ENCODE measurements at places on chromosomes 3 and 15. TPM values are rescaled to one million over a fixed set of nuclear protein-coding genes. Genes with fewer than 3 reads are reported as not detected.

GRCh38 chr3:166554023-166554422, 716.8 kb upstream of the BCHE start:
- no peak for DNase-seq

GRCh38 chr3:66931291-66931690, 66.8 kb upstream of the KBTBD8 start:
- DNase-seq, result no peak

DNA sequence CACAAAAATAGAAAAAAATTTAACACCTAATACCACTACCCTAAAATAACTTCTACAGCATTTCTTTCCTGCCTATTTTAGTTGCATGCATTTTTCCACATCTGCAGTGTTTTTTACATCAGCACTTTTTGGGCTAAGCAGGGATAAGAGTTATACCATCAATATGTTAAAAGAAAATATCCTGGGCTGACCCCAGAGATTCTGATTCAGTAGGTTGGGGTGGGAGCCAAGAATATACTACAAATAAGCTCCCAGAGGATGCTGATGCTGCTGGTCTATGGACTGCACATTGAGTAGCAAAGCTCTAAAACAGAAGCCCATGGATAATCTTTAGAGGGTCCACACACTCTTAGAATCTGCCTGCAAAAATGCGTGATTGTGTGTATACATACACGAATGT, 14.8 kb downstream of the FYCO1 start:
- DNase-seq, result no peak

GRCh38 chr3:127226946-127227842, 34.3 kb downstream of the PRR23E start:
- peak; percentile 25 for DNase-seq

DNA sequence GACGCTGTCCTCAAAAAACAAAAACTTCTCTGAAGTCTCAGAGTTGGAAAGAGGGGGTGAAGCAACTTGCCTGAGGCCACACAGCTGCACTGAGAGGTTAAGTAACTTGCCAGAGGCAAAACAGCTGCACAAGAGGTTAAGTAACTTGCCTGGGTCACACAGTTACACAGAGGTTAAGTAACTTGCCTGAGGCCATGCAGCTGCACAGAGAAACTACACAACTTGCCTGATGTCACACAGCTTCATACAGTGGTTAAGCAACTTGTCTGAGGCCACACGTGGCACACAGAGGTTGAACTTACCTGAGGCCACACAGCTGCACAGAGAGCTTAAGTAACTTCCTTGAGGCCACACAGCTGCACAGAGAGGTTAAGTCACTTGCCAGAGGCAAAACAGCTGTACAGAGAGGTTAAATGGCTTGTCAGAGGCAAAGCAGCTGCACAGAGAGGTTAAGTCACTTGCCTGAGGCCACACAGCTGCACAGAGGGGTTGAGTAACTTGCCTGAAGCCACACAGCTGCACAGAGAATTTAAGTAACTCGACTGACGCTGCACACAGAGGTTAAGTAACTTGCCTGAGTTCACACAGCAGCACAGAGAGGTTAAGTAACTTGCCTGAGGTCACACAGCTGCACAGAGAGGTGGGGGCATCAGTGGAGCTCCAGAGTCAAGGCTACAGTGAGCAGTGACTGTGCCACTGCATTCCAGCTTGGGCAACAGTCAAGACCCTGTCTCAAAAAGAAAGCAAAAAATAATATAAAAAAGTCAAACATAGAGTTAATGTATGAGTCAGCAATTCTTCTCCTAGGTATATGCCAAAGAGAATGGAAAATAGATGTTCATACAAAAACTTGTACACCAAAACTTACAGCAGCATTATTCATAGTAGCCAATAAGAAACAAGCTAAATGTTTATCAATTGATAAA, 12.0 kb upstream of the ACAD9 start:
- DNase-seq, result no peak

- no peak for DNase-seq
These were observed 112.7 kb downstream of the TNIK start for GRCh38 chr3:171347301-171348039.

GRCh38 chr15:70146162-70146561, 48.4 kb upstream of the TLE3 start:
- DNase-seq, result no peak

GRCh38 chr3:166367947-166368533, 530.8 kb upstream of the BCHE start:
- DNase-seq, result peak; percentile 3

GRCh38 chr3:141465221-141465620, 21.6 kb upstream of the RASA2 start:
- no peak for DNase-seq

DNA sequence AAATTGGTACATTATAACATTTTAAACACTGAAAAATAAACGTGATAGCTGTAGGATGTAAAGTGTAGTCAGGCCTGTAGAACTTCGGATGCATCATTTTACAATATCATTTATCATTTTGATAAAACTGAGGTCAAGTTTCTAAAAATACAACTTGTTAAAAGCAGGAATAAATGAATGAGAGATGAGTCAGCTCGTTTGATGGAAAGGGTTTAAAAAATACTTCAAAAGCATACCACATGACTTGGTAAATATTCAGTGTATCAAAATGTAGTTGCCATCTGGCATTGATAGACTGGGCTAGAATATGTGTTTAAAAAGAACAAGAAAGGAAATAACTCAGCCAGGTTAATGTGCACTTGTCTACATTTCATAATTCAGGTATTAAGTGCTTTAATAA, 357.0 kb downstream of the TIGIT start:
- no peak for DNase-seq

GRCh38 chr15:78104119-78104479, 11.7 kb downstream of the SH2D7 start:
- DNase-seq, result peak; percentile 29

SPATA12 gene
- total RNA-seq, result not detected

SUSD5 gene
- 13.8 TPM for total RNA-seq

- DNase-seq, result no peak
These were observed 163.4 kb downstream of the FNDC3B start for GRCh38 chr3:172202797-172203196.

TUSC7 gene
- total RNA-seq, result not detected

EID1 gene
- 119 TPM for total RNA-seq

- DNase-seq, result peak; percentile 74
These were observed 244.5 kb downstream of the RBMS3 start for GRCh38 chr3:29525254-29525881.

- no peak for DNase-seq
These were observed 573.6 kb upstream of the GRM7 start for GRCh38 chr3:6287088-6287875.

DNA sequence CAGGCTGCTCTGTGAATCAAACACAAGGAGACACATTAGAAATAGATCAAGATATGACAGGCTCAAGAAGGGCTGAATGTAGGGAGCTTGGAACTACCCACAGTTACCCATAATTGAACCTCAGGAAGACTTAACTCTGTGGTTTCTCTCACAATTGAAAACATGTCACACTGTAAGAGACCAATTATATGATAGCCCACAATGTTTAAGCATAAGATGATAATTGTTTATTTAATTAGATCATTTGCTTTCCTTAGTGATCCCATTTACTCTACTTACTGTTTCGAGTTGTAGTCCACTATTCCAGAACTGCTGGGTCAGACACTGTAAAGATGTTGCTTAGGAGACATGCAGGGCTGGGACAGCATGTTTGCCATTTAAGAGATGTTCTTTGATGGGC, 201.3 kb upstream of the RARB start:
- DNase-seq, result no peak

DNA sequence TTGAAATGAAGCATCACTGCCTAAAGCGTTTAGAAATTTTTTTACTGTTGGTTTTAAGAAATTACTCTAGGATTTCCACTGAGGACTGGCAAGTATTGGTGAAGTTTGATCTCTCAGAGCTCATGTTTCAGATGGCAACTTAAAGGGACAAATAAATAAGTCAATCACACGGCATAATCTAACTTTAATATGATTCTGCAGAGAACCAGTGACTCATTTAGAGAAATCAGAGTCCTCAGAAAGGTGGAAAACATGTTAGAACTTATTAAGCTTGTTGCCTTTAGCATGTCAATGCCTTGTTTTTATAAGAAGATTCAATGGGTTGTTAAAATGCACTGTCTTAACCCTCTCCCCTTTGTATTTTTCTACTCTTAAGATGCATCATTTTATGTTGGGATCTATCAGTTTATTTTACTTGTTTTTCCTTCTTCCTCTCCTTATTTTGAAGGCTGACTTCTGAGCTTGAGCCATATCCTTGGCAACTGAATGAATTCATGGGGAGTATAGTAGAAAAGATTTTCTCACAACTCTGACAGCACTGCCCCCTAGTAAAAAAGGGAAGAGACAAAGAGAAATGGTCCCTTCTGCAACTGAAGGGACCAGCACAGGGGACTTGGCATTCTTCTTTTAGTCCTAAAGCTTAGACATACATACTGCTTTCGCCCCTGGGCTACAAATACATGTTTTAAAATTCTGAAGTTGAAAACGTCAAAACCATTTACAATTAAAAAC, 431.2 kb downstream of the LPP start:
- DNase-seq, result no peak

GRCh38 chr3:126540342-126540849, 16.4 kb downstream of the CHST13 start:
- peak; percentile 51 for DNase-seq

DNA sequence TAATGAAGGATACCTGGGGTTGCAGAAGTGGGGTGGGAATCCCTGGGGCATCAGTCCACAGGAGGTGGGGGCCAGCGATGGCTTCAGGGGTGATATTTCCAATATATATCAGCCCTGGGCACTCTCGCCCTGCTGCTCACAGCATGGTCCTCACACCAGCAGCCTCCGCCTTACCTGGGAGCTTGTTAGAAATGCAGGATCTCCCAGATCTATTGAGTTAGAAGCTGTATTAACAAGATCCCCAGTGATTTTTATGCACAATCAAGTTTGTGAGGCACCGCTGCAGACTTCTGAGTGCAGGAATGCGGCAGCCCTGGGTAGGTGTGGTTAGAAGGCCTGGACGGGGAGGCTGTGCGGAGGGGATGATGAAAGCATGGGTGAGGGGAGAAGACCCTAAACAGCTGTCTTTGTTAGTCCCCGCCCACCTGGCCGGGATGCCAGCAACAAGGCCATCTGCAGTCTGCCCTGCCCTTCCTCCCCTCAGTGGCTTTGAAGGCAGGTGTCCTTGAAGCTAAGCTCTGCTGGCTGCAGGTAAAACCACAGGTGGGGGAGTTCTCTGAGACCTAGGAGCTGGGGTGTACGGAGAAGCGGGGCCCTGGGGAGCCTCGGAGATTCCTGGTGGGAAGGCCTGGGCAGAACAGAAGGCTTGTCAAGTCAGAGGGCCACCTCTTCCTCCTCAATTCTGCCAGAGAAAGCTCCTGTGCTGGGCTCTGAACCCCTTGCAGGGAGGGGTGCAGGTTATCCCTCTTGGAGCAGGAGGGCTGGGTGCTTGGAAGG, 11.4 kb downstream of the FAM107A start:
- peak; percentile 57 for DNase-seq
